ENCODE measurements at places on chromosomes 7 and 10.

DNA sequence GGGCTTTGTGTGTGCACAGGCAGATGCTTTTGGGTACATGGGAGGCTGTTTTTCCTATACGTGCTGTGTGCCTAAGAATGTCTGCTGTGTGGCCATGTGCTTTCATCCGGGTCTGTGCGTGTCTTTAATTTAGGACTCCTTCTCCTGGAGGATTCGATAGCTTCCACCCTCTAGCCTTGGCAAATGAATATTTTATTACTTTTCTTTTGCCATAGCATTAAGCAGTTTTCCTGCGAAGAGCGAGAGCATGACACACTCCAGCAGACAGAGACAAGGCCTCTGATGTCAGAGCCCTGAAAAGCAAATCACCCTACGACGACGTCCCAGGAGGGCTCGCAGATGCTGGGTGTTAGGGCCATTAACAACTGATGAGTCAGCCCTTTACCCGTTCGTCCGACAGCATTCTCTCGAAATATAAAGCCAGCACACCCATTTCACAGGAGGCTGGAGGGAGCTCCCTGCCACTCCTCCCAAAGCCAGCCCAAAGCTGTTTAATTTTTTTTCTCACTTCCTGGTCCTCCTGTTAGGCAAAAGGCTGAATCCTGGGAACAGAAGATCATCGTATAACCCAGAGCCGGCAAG lies 311.3 kb upstream of the ZMIZ1 start:
- DNase-seq: peak; percentile 86

DNA sequence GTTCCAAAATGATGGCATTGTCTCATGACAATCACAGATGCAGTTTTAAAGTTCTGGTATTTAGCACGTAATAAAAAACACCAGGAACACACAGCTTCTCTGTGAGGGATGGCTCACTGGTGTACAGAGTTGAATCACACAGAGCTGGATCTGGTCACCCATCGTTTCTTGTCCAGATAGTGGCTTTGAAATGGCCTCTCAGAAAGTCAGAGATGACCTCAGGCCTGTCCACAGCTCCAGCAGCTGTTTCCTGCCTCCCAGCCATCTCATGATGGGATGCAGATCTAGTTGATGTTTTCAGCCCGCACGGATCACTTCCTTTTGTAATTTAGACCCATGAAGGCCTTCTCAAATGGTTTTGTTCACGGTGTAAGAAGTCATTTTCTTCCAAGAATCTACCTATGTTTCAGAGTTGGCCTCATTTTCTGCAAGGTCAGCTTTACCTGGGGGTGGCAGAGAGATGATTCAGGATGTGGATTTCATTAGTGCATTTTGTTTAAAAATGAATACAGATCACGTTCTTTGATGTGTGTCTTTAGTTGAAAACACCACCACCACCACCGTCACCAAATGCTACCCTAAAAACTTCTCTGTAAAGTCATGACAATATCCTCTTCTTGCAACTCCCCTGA lies 166.2 kb downstream of the SNX10 start:
- DNase-seq: no peak

GRCh38 chr10:12097791-12098190 lies 29.0 kb downstream of the DHTKD1 start:
- DNase-seq: peak; percentile 59

GRCh38 chr7:18532813-18533212 lies 37.3 kb downstream of the HDAC9 start:
- no peak for DNase-seq

DNA sequence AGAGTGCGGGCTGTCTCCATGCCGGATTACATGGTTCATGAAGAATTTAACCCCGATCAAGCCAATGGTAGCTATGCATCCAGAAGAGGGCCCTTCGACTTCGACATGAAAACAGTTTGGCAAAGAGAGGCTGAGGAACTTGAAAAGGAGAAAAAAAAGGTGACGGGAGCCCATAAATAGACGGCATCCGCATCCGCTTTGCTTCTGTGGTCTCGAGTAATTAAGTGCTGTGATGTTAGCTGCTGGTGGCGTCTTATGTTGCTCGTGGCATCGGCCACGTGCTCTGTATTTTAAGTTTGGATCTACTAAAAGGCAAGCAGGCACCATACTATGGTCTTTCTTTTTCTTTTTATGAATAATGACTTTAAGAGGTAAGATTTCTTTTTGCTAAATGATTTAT lies 11.1 kb downstream of the C7orf57 start:
- DNase-seq: no peak

DNA sequence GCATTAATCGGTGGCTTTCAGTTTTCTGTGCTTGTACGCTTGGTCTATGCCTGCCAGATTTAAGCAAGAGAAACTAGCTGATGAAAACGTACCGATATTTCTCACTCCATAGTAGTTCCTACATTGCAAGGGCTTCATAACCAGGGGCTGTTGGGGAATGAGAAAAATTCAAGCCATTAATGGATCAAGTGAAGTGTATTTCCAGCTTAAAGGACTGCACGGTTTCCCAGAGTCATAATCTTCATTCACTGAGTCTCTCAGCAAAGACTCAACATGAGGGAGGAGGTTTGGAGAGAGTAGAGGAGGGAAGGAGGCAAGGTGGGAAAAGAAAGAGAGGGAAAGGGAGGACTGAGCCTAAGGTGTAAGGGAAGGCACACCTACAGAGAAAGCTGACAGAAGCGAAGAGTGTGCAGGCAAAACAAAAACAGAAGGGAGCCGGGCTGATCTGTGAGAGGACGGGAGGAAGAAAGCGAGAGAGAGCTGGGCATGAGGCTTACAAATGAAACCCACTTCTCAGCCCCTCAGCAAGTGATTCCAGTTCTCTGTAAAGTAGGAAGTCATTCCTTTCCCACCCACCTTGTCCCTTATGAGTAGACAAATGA lies 625 bp downstream of the GIMAP2 start:
- no peak for DNase-seq

- peak; percentile 65 for DNase-seq
Measured at GRCh38 chr7:106757846-106758245, 96.9 kb upstream of the CCDC71L start.

DNA sequence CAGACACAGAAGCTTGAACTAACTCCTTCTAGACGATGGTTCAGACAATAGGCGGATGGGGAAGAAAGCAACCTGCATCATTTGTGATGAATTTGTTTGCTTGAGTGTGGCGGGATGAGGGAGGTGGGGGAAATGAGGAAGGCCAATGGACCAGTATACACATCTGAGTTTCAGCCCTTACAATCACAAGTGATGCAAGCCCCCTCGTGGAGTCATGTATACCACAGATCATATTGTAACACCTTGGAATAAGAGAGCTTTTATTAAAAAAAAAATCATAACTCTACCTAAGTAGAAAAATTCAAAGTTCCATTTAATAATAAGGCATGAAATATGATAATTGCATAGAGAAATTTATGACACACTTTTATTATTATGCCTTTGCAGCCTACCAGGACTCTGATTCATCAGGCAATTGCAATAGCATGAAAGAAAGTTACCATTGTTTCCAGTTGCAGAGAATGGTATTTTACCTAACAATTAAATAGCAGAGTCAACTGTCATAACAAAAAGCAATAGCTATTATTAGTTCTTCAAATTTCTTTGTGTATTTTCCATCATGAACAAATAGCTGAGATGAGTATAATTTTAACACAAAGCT lies 230.2 kb upstream of the AKR1E2 start:
- DNase-seq: no peak

DNA sequence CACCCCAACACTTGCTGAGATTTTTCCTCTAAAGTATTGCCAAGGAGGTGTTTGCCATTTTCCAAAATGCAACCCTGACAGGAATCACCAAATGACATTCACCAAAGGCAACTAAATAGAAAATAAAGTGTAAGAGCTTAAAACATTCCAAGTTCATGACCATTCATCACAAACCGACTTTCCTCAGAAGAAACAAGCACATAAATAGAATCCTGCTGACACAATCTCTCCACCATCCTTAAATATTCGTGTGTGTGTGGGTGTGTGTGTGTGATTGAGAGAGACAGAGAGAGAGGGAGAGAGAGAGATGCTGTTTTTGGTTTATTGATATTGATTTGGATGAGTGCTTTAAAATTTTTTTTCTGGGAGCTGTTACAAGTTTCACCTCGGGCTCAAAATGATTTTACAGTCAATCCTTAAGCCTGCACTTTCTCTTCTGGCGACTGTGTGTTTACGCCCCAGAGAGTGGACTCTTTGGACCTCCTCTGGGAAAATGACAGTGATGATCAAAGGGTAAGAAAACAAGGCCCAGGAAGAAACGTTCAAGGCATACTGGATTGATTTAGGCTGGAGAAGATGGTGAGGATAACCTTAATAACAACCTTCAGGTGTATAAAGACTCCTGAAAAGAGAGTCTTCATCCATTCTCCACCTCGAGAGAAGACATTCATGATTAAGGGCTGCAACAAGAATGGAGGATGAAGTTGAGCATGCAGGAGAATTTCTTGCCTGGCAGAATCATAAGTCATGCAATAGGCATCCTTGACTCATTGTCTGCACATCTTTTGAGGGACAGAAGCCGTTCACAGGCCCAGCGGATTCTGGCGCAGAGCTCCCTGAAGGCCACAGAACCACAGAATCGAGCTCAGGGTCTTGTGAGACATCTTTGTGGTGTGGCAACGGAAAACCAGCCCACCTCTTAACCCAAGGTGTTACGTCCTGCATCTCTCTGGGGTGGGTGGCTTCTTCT lies 104.4 kb upstream of the FGFR2 start:
- DNase-seq: peak; percentile 90

- no peak for DNase-seq
Measured at GRCh38 chr7:137839903-137840779, 6.6 kb downstream of the DGKI start.

DNA sequence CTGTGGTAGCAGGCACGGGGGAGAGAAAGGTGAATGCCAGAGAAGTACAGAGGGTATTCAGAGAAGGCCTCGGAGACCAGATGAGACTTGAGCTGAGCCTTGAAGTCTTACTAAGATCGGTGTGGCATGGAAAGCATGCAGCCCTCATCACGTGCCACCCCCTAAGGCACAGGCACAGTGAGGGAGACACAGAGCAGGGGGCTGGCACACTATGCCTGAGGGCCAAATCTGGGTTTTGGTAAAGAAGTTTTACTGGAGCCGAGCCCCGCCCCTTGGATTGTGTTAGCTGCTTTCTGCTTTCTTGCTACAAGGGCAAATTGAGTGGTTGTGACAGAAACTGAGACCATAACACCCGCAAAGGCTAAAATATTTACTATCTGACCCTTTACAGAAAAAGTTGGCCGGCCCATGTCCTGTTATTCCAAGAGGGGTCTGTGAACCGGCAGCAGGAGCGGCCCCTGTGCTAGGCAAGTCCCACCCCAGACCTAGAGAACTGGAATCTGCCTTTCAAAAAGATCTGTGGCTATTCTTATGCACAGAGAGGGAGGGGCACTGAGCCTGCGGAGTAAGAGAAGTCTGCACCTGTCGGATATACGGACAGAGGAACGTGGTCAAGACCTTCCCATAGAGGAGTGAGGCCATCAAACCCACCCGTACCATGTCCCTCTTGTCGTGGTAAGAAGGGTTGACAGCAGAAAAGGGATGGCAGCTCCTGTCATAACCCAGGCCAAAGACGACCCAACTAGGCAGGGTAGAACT lies 109.3 kb upstream of the RHEB start:
- no peak for DNase-seq

DNA sequence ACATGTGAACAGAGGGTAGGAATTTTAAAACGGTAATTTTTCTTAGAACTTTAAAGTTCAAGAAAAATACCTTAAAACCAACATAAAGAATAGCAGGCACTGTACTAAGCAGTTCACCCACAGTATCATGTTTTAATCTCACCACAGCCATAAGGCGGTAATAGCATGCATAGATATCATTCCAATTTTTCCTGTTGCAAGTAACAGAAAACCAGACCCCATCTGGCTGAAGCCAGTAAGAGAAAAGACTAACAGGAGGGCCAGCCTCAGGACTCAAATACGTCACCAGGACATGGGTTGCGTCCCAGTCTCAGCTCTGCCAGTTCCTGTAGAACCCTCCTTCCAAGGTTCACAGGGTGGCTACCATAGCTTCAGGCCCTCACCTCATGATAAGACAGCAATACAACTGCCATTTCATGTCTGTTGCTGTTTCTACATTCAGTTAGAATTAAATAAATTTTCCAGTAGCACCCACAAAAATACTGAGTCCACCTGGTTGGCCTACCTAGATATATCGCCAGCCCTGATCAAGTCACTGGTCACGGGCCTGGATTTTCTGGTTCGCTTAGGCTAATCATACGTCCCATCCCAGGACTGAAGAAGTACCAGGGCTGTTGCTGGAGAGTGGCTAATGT lies 2.0 kb upstream of the RNF32 start:
- no peak for DNase-seq

DNA sequence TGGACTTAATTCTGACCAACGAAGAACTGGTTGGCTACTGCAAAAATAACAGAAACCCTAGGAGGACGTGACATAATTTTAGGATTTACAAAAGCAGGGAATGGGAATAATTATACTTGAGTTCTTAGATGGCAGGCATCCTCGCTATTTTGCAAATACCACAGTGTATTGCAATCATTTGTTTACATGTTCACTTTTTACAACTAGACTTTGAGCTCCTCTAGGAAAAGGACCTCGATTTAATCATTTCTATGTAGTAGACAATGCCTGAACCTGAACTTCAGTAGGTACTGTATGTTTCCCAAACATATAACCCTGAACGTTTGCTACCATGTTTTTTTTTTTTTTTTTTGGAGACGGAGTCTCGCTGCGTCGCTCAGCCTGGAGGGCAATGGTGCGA lies 137.7 kb downstream of the CNOT4 start:
- no peak for DNase-seq

- DNase-seq: no peak
Measured at GRCh38 chr7:15795393-15795792, 108.9 kb upstream of the MEOX2 start.

DNA sequence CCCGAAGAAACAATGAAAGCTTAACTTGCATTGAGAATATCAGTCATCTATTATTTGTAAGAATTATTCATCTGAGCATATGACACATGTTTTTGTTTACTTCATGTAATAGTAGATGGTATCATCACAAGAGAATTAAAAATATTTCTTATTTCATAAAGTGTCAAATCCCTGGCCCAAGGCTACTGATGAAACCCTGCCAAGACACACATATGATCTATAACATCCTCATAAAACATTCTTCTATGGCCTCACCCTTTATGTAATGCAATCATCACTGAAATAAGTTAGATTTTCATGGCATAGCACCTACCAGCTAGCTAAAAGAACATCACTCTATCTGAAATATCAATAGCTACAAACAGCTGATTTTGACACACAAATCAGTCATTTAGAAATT lies 385.6 kb upstream of the PHF14 start:
- no peak for DNase-seq

GRCh38 chr7:46291601-46292150 lies 370.6 kb upstream of the IGFBP3 start:
- DNase-seq: peak; percentile 59

All from iris pigment epithelial cell (primary cell).